Pancreas (tissue), 10 donors: ENCODE measurements at places on chromosomes 3 and 15. TPM values are rescaled to one million over a fixed set of nuclear protein-coding genes. Genes with fewer than 3 reads are reported as not detected.
A peak's percentile ranks its signal among the peaks of the same experiment; 100 is the strongest.

- no peak for DNase-seq
Measured at GRCh38 chr3:67937498-67938118, 283.2 kb upstream of the SUCLG2 start.

Gene CPNE9
- not detected for total RNA-seq

- no peak for DNase-seq
Measured at GRCh38 chr3:71339049-71339448, 244.5 kb downstream of the FOXP1 start.

DNA sequence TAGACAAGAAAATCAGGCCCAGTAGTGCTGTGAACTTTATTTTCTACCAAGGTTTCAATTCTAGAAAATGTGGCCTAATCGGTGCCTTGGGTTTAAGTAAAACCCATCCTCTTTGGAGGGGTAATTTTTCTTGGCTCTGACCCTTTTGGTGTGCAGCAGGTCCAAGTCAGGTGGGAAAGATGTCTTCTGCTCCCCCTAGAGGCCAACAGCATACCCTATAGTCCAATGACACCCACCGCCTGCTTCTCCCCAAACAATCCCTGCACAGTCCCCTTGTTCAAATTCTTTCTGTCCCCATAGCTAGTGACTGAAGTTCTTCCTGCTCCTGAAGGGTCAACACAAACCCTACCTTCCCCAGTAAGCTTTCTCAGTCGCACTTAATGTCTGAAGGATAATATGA is 261.8 kb upstream of the GOLGA6L4 start:
- DNase-seq: no peak

Gene MKRN3
- total RNA-seq: 0.43 TPM

Gene PATL2
- total RNA-seq: 0.42 TPM

DNA sequence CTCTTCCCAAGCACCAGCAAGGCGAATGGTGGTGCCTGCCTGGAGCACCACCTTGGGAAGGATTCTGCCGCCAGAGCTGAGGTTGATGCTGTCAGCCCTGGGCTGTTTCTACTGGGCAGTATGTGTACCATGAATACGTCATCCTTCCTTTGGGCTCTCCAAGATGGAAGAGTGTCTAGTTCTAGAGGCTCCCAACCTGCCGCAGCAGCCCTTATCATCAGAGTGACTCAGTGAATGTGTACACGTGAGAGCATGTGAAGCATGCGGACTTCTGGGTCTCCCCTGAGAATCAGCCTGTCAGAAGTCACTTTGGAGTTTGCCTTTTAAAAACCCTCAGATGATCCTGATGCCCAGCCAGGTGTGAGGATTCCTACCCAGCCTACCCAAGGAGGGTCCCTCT is 20.9 kb downstream of the PLA2G4D start:
- DNase-seq: no peak

DNA sequence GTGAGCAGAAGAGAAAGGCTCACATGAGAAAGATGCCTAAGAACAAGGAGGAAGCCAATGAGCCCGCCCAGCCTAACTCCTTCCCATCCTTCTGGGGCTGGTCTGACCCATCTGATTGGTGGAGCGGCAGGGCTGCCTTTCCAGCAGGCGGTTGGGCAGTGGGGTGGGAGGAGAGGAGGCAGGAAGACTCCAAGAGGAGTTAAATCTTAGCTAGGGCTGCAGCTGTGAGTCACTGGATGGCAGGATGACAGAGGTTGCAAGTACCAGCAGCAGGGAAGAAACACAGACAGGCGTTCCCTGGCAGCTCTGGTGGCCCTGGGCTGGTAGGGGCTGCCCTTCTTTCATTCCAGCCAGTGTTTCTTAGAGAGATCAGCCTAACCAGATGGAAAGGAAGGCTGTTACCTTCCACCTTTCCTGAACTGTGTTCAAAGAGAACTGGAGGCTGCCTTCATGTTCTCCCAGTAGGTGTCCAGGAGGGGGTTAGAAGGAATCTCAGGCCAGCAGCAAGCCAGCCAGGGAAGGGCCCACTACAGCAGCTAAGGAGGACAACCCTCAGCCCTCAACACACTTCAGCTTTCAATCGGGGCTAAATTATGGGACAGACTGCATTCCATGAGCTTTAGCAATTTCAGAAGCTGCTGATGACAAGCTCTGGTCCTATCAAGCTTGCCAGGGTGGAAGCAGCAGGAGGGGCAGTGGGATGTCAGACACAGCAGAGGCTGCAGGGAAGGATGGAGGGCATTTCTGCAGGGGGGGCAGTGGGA is 50.3 kb downstream of the CHSY1 start:
- DNase-seq: peak; percentile 40
